ENCODE measurements at places on chromosomes 12 and 14. TPM values are rescaled to one million over a fixed set of nuclear protein-coding genes. Genes with fewer than 3 reads are reported as not detected.

PRB3 gene
- not detected for total RNA-seq

EFS gene
- total RNA-seq: 15.0 TPM

JPH4 gene
- not detected for total RNA-seq

SLC25A21 gene
- 0.39 TPM for total RNA-seq

CAPZA3 gene
- not detected for total RNA-seq

CCDC177 gene
- not detected for total RNA-seq

FLVCR2 gene
- 0.69 TPM for total RNA-seq

ZDHHC22 gene
- not detected for total RNA-seq

AQP5 gene
- 0.52 TPM for total RNA-seq

TMTC1 gene
- total RNA-seq: 93.0 TPM

TMEM132C gene
- total RNA-seq: not detected

LRRK2 gene
- 12.3 TPM for total RNA-seq

SLCO1B1 gene
- total RNA-seq: not detected

TRAF3 gene
- 36.7 TPM for total RNA-seq

FLRT2 gene
- 7.9 TPM for total RNA-seq

VPS37B gene
- total RNA-seq: 11.0 TPM

SMARCD1 gene
- total RNA-seq: 37.6 TPM
